Activated T-cell treated with anti-CD3 and anti-CD28 coated beads, Interleukin-2, amount 50 U/mL, for 72 hours (primary cell): ENCODE measurements at places on chromosomes 5 and 9. TPM values are rescaled to one million over a fixed set of nuclear protein-coding genes. Genes with fewer than 3 reads are reported as not detected.

DNA sequence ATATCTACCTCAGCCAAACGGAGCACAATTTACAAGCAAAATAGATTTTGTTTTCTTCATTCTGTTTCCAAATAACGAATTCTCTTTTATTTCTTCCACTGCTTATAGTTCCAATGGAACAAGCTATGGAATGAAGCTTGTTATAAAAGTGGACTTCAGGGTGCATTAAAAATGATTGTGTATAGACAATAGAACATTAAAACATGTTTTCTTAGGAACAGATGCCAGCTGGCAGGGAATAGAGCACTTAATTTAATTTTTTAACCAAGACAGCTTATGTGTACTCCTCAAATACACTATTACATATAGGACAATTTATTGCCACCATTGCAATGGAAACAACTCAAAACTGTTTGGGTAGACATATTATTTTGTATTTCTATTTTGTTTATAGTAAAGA, 860.1 kb upstream of the TYRP1 start:
- no peak for DNase-seq

DNA sequence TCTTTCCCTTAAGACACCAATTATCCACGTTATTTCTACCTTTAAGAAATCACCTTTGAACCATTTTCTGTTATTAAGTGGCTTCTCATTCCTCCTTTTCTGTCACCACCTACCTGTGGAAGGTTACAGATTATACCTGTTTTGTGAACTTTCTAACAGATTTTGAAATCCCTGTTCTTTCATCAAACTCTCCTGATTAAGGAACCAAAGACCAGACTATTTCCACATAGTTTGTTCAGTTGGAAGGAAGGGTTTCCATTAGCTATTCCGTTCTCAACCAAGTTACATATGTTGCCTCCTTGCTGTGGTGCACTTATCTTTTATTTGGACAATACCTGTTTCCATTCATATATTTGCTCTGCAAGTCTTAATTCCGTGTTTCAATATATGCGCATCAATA, 343.6 kb downstream of the ADGRV1 start:
- no peak for DNase-seq

DNA sequence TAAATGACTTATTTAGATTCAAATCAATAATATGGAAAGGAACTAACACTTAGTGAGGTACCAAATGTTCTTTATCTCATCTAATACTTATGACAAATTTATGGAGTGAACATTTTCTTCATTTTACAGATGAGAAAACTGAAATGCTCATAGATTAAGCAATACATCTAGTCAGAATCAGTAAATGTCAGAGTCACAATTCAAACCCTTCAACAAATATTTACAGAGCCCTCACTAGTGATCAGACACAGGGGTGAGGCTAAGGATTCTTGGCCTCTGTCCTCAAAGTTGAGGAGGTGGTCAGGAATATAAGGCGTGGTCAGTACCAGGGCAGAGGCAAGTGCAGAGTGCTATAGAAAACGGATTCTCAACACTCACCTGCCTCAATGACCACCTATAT, 29.5 kb upstream of the ARSB start:
- no peak for DNase-seq

GRCh38 chr5:61659221-61659696, 327.2 kb downstream of the ZSWIM6 start:
- DNase-seq, result no peak

DNA sequence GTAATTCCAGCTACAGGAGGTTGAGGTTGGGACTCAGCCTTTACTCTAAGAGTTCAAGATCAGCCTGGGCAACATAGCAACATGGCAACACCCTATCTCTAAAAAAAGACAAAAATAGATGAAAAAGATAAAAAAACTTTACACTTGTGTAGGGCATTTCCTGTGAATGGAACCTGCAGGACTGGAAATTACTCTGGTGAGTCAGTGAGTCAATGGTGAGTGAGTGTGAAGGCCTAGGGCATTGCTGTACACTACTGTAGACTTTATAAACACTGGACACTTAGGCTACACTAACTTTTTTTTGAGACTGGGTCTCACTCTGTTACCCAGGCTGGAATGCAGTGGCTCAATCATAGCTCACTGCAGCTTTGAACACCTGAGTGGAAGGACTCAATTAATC, 19.5 kb upstream of the ARSI start:
- no peak for DNase-seq

DNA sequence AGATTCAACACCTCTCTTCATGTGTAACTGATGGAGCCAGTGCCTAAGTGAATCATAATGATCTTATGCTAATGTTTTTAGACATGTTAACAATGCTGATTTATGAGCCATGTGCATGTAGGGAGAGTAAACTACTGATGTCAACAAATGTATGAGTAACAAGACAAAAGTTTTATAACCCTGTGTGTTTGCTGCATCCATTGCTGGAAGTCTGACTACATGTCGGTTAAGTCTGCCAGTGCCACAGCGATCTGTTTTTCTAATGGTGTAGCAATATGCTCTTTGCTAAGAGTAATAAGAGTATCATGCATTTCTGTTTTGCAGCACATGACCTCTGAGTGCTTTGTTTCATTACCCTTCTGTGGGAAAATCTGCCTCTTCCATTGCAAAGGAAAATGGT, 26.4 kb upstream of the TMOD1 start:
- DNase-seq, result no peak

DNA sequence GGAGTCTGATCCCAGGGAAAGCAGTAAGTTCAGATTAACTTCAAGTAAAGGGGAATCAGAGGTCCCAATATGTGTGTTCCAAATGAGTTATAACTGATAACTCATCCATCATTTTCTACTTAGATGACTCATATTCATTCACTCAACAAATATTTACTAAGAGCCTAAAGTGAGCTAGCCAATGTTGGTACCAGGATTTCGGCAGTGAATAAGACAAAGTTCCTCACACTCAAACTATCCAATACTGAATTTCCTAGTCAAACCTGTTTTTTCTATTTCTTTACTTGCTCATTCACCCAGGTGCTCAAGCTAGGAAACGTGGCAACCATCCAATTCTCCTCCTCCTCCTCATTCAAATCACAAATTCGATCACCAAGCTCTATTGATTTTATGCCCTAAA, 25.8 kb downstream of the FBXW2 start:
- DNase-seq, result no peak

DNA sequence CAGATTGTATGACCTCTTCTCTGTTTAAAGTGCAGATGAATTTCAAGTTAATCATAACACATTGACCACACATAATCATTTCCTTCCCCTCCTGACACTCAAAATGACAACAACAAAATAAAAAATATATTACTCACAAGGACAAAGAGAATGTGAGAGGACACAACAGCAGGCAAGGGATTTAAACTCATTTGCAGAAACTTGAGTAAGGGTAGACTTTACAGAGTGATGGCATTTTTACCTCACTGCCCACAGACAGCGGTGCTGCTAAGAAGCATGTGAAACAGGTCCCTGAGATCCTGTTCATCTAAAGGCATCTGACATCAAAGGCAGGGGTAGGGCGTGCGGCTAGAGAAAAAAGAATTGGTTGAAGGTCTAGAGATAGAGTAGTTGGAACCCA, 99.0 kb downstream of the TRIM36 start:
- no peak for DNase-seq

DNA sequence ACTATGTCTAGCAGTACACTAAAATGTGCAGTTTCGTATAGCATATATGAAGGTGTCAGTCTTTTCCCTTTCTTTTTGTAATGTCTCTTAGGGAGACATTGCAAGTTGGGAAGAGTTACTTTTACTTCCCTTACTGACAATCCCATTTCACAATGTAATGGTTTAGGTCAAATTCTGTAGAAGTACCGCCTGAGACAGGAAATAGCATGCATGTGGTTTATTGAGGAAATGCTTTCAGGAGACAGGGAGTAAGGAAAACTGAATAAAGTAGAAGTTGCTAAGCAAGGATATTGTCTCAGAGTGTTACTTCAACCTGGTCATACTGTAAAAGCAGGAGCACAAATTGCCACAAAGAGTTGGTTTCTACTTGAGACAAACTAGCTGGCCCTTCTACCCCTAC, 32.1 kb upstream of the MSANTD3 start:
- DNase-seq, result no peak

DNA sequence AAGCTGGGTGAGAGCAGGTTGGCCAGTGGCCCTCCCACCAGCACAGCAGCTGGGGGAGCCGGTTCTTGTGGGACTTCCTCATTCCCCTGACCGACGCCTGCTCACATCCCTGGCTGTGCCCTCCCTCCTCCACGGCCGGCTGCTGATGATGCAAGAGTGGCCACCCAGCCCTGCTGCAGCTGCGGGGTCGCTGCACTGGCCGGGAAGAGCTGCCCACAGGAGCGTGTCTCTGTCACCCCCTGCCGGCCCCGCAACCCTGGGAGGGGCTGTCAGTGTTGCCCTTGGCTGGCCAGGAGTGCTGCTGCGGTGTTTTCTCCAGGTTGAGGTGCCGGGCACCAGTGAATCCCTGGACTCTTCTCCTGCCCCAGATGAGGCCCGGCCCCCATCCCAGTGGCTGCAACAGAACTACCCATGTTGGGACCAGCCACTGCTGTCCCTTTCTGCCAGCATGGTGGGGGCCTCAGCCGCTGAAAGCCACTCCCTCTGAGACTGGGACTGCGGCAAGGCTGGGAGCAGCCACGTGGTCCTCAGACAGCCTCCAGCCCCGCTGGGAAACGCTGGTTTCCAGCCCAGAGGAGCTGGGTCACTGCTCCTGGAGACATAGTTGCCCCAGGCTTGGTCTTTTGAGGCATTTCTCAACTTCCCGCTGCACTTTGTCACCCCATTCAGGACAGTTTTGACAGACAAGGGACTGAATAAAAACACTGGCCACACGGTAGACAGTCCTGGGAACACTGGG, 739 bp downstream of the CARD9 start:
- no peak for DNase-seq

- no peak for DNase-seq
Measured at GRCh38 chr5:111726986-111727385, 30.0 kb downstream of the NREP start.

GRCh38 chr5:385321-385720, 57.7 kb upstream of the EXOC3 start:
- DNase-seq, result no peak

UIMC1 gene
- 62.8 TPM for total RNA-seq

TNIP1 gene
- total RNA-seq, result 358 TPM

RIC1 gene
- 25.9 TPM for total RNA-seq

RAD17 gene
- total RNA-seq, result 37.4 TPM

TMEM171 gene
- not detected for total RNA-seq

RPL7A gene
- 2,856 TPM for total RNA-seq

CARD19 gene
- 65.7 TPM for total RNA-seq
